K562 (cell line): ENCODE measurements at places on chromosomes 3 and 15. TPM values are rescaled to one million over a fixed set of nuclear protein-coding genes. Genes with fewer than 3 reads are reported as not detected.
A peak's percentile ranks its signal among the peaks of the same experiment; 100 is the strongest.

- no peaks in the 10 kb centered on the region for H3K27me3 ChIP-seq
- H3K27ac ChIP-seq: no peak overlapping the region
- no peaks in the 10 kb centered on the region for H3K36me3 ChIP-seq
- no peak overlapping the region for H3K4me3 ChIP-seq
- DNase-seq: no peak
Measured at GRCh38 chr3:76509179-76509830, 530.6 kb upstream of the ROBO2 start.

- no peak overlapping the region for H3K27ac ChIP-seq
- H3K4me3 ChIP-seq: no peak overlapping the region
- no peak for DNase-seq
- no peaks in the 10 kb centered on the region for H3K27me3 ChIP-seq
- peaks cover 17% of the 10 kb centered on the region; the same call in 2 of the 3 replicates for H3K4me1 ChIP-seq
Measured at GRCh38 chr3:11276901-11277300, 4.7 kb downstream of the ATG7 start.

- no peak overlapping the region for H3K4me3 ChIP-seq
- no peaks in the 10 kb centered on the region; the same call in 2 of the 3 replicates for H3K4me1 ChIP-seq
- no peak overlapping the region for H3K27ac ChIP-seq
- no peak for DNase-seq
- peaks cover 3% of the 10 kb centered on the region; the same call in 1 of the 2 replicates for H3K27me3 ChIP-seq
Measured at GRCh38 chr15:43212299-43212698, 8.5 kb downstream of the EPB42 start.

GRCh38 chr3:99971761-99972160 is 142.5 kb downstream of the FILIP1L start:
- no peaks in the 10 kb centered on the region for H3K36me3 ChIP-seq
- H3K4me1 ChIP-seq: no peaks in the 10 kb centered on the region
- no peak overlapping the region for H3K4me3 ChIP-seq
- no peaks in the 10 kb centered on the region for H3K27me3 ChIP-seq
- DNase-seq: no peak

The LRTM1 gene
- not detected in 2 replicates for total RNA-seq

- H3K27ac ChIP-seq: no peak overlapping the region
- no peak for DNase-seq
- no peaks in the 10 kb centered on the region for H3K4me1 ChIP-seq
- H3K4me3 ChIP-seq: no peak overlapping the region
Measured at GRCh38 chr3:102979682-102980354, 545.0 kb downstream of the ZPLD1 start.

The UNC13C gene
- total RNA-seq: not detected in 2 replicates

The ATR gene
- 27.2 and 28.9 TPM in 2 replicates for total RNA-seq

DNA sequence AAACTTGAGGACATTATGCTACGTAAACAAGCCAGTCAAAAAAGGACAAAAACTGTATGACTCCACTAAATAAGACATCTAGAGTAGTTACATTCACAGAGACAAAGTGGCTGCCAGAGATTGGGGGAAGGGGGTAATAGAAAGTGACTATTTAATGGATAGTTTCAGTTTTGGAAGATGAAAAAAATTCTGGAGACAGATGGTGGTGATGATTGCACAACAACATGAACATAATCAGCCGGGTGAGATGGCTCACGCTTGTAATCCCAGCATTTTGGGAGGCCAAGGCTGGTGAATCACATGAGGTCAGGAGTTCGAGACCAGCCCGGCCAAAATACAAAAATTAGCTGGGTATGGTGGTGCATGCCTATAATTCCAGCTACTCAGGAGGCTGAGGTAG is 40.6 kb downstream of the DPP8 start:
- no peak overlapping the region for H3K4me3 ChIP-seq
- no peaks in the 10 kb centered on the region for H3K27me3 ChIP-seq
- no peak for DNase-seq
- H3K27ac ChIP-seq: no peak overlapping the region
- no peaks in the 10 kb centered on the region for H3K4me1 ChIP-seq
- H3K36me3 ChIP-seq: peaks cover 76% of the 10 kb centered on the region; the same call in 2 of the 3 replicates

DNA sequence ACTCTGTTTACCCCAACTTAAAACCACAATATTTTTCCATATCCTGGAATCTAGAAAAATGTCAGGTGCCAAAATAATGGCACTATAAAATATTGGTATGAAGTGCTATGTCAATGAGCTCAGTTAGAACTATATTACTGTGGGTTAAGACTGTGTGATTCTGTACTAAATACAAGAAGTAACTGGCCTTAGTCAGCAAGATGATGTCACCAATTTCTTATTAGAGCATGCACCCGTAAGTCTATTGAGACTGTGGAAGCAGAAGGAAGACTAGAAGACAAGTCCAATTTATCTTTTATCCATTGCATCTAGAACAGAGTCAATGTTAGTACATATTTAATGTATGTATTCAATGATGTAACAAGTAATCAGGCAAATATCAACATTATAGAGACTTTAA is 25.0 kb downstream of the LRRC58 start:
- H3K4me3 ChIP-seq: no peak overlapping the region
- H3K27ac ChIP-seq: no peak overlapping the region
- H3K27me3 ChIP-seq: no peaks in the 10 kb centered on the region
- peaks cover 28% of the 10 kb centered on the region; the same call in 1 of the 3 replicates for H3K36me3 ChIP-seq
- no peak for DNase-seq

The NLGN1 gene
- total RNA-seq: not detected in 2 replicates

- peak; percentile 21 for DNase-seq
- no peaks in the 10 kb centered on the region for H3K4me1 ChIP-seq
- no peak overlapping the region for H3K4me3 ChIP-seq
Measured at GRCh38 chr3:136658946-136659682, 93.1 kb downstream of the STAG1 start.

DNA sequence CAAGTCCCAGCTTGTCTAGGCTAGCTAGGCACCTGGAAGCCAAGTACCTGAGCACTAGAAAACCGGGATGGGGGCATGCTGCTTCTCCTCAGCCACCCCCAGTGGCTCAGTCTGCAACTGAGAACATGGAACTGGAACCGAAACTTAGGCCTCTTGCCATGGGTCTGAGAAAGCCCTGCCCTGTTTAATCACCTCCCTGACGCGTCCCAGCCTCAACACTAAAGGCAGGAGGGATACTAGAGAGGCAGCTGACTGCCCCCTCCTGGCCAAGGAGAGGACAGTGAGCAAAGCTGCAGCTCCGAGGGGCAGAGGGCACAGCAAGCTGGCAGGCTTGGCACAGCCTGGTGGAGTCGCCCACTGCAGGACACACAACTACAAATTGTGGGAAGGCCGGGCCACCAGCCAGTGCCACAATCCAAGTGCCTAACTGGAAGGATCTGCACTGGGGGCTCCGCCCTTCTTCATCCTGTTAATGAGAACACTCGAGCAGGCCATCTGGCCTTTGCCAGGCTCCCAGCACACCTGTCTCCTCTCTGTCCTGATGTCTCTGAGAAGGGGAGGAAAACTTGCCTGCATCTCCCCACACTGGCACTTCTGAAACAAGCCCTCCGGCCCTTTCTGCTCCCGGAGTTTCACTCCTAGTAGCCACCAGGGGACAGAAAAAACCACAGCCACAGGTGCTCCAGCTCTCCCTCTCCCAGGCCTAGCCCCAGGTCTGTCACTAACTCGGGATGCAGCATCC is 53.7 kb downstream of the BDH1 start:
- no peak for DNase-seq
- H3K4me1 ChIP-seq: peaks cover 6% of the 10 kb centered on the region; the same call in 2 of the 3 replicates

- H3K27ac ChIP-seq: no peak overlapping the region
- no peaks in the 10 kb centered on the region for H3K36me3 ChIP-seq
- peaks cover 26% of the 10 kb centered on the region for H3K4me1 ChIP-seq
- no peak overlapping the region for H3K4me3 ChIP-seq
Measured at GRCh38 chr15:63434576-63435186, 53.0 kb upstream of the CA12 start.

GRCh38 chr3:5462086-5462485 is 274.6 kb downstream of the EDEM1 start:
- H3K4me3 ChIP-seq: no peak overlapping the region
- no peaks in the 10 kb centered on the region for H3K27me3 ChIP-seq
- H3K36me3 ChIP-seq: no peaks in the 10 kb centered on the region
- H3K4me1 ChIP-seq: no peaks in the 10 kb centered on the region
- H3K27ac ChIP-seq: no peak overlapping the region

The ZNF662 gene
- 0.55 and 0.63 TPM in 2 replicates for total RNA-seq

DNA sequence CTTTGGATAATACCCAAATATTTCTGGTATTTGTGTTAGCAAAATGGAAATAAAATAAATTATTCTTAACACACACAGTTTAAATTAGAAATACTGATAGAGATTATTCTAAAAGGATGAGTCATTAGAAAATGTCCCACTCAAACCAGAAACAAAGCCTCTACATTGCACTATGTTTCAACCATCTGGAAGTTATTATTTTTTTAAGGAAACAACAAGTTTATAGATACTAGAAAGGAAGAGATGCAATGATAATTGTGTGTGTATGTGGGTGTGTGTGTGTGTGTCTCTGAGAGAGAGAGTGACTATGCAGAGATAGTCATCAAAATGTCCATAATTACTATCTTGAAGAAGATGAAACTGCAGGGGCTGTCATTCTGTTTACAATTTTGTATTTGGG is 1340.5 kb downstream of the ROBO1 start:
- H3K27ac ChIP-seq: no peak overlapping the region
- no peaks in the 10 kb centered on the region for H3K4me1 ChIP-seq
- H3K27me3 ChIP-seq: no peaks in the 10 kb centered on the region
- no peak overlapping the region for H3K4me3 ChIP-seq

- peak overlapping the region; percentile 25; the same call in 2 of the 3 replicates for H3K27ac ChIP-seq
- DNase-seq: peak; percentile 38
- peaks cover 7% of the 10 kb centered on the region; the same call in 1 of the 2 replicates for H3K4me1 ChIP-seq
- no peak overlapping the region for H3K4me3 ChIP-seq
Measured at GRCh38 chr3:69776289-69776688, 37.0 kb downstream of the MITF start.

GRCh38 chr3:195116407-195117185 is 154.4 kb downstream of the XXYLT1 start:
- DNase-seq: peak; percentile 66
- peak overlapping the region; percentile 25; the same call in 2 of the 3 replicates for H3K27ac ChIP-seq
- no peaks in the 10 kb centered on the region for H3K36me3 ChIP-seq
- no peaks in the 10 kb centered on the region for H3K27me3 ChIP-seq

The OR4F15 gene
- not detected in 2 replicates for total RNA-seq

GRCh38 chr3:19644405-19644804 is 289.6 kb downstream of the EFHB start:
- no peak for DNase-seq
- H3K36me3 ChIP-seq: no peaks in the 10 kb centered on the region
- no peak overlapping the region for H3K27ac ChIP-seq

- no peak overlapping the region for H3K4me3 ChIP-seq
- DNase-seq: no peak
- no peaks in the 10 kb centered on the region for H3K4me1 ChIP-seq
- H3K36me3 ChIP-seq: no peaks in the 10 kb centered on the region
- no peak overlapping the region for H3K27ac ChIP-seq
- H3K27me3 ChIP-seq: no peaks in the 10 kb centered on the region
Measured at GRCh38 chr15:38930851-38931572, 366.4 kb upstream of the RASGRP1 start.

GRCh38 chr15:87498560-87498959 is 758.0 kb downstream of the NTRK3 start:
- no peaks in the 10 kb centered on the region for H3K27me3 ChIP-seq
- no peaks in the 10 kb centered on the region for H3K4me1 ChIP-seq
- H3K4me3 ChIP-seq: no peak overlapping the region
- no peak for DNase-seq

- DNase-seq: no peak
- H3K27me3 ChIP-seq: peaks cover 7% of the 10 kb centered on the region; the same call in 2 of the 3 replicates
- H3K4me3 ChIP-seq: no peak overlapping the region
- H3K27ac ChIP-seq: no peak overlapping the region
Measured at GRCh38 chr15:100099976-100100375, 241.8 kb downstream of the ADAMTS17 start.

GRCh38 chr15:81880314-81880713 is 165.5 kb downstream of the MEX3B start:
- H3K36me3 ChIP-seq: no peaks in the 10 kb centered on the region
- H3K27ac ChIP-seq: no peak overlapping the region
- H3K27me3 ChIP-seq: no peaks in the 10 kb centered on the region
- H3K4me1 ChIP-seq: no peaks in the 10 kb centered on the region; the same call in 2 of the 3 replicates

DNA sequence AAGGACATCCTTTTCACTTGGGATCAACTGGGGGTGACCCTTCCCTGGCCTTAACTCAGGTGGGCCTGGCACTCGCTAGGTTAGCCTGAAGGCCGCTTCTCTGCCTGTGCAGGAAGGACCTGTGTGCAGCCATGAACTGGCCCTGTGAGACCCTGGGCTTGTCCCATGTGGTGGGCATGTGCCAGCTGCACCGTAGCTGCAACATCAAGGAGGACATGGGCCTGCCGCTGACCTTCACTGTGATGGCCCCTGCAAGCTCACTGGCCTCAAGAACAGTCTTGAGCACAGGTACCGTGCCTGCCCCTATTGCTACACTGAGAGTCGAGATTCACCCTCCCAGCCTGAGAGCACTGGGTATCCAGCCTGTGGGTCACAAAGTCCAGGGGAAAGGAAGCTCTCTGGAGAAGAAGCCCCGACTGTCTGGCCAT is 43.0 kb downstream of the SAXO2 start:
- H3K4me3 ChIP-seq: no peak overlapping the region
- peaks cover 15% of the 10 kb centered on the region for H3K27me3 ChIP-seq
- no peak for DNase-seq
- H3K27ac ChIP-seq: no peak overlapping the region

The PDZRN3 gene
- total RNA-seq: 0.07 and 0.16 TPM in 2 replicates

DNA sequence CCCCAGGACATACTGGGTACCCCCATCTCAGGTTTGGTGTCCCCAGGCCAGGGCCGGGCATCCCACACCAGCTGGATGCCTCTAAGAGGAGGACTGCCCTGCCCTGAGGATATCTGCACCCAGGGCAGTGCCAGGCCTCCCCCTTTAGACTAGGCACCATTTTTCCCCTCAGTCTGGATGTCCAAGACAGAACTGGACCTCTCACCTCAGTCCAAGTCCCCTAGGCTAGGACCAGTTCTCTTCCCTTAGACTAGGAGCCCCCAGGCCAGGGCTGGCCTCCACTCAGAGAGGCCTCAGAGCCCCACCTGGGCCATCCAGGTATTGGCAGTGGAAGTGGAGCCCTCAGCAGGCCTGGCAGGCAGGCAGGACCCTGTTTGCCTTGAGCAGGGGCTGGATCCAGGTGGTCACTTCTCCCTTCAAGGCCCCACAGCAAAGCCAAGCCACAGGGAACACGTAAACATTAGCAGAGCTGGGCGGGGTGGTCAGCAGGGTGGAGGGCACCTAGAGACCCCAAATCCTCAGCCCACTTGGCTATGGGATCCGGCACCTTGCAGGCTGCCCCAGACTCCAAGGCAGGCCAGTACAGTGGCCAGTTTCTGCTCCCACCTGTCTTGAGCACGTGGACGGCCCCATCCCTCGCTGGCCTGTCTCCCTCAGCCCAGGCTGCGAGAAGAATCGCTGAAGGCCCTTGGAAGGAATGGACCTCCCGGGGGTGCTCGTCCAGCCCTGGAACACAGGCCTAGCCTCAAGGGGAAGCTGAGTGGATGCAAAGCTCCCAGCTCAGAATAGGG is 28.3 kb downstream of the PTH1R start:
- peaks cover 5% of the 10 kb centered on the region; the same call in 1 of the 3 replicates for H3K27me3 ChIP-seq
- DNase-seq: no peak
- no peak overlapping the region for H3K27ac ChIP-seq
- no peaks in the 10 kb centered on the region for H3K36me3 ChIP-seq
- H3K4me3 ChIP-seq: no peak overlapping the region

DNA sequence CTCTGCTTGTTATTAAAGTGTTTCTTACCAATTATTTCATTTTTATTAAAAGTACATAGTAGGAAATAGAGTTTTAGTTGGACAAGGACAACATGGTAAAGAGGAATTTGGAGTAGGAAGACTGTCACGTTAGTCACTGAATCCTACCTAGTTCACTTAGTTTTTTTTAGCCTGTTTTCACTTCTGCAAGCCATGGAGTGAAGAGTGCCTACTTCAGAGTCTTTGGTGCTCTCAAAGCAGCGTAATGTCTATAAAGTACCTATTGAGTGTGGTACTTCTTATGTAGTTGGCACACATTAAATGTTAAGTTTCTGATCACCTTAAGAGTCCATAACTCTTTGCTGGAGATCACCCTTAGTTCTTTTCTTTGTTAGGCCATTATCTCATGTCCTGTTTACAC is 78.7 kb downstream of the LPP start:
- H3K4me1 ChIP-seq: no peaks in the 10 kb centered on the region
- no peak overlapping the region for H3K4me3 ChIP-seq
- no peaks in the 10 kb centered on the region for H3K36me3 ChIP-seq
- no peak overlapping the region for H3K27ac ChIP-seq
